Activated CD8-positive, alpha-beta memory T cell treated with anti-CD3 and anti-CD28 coated beads, Interleukin-2, amount 50 U/mL, for 4 hours (primary cell): ENCODE measurements at places on chromosomes 5 and 9.

DNA sequence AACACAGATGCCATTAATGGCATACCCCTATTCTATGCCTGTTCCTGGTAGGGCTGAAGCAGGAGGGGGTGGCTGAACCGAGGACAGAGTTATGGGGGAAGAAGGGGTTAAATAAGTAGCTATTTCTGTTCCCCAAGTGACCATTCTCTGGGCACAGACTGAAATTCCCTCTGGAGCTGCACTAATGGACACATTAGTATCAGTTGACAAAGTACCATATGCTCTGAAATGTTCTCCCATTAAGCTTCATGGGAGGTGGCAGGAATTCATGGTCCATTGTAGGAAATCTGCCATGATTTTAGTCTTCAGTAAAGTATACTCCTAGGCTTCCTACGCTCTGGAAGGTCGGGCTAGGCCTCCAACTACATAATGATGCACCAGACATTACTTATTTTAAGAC, 10.5 kb upstream of the FRMPD1 start:
- no peak for DNase-seq

GRCh38 chr9:123478160-123478559, 122.2 kb downstream of the CRB2 start:
- no peak for DNase-seq

DNA sequence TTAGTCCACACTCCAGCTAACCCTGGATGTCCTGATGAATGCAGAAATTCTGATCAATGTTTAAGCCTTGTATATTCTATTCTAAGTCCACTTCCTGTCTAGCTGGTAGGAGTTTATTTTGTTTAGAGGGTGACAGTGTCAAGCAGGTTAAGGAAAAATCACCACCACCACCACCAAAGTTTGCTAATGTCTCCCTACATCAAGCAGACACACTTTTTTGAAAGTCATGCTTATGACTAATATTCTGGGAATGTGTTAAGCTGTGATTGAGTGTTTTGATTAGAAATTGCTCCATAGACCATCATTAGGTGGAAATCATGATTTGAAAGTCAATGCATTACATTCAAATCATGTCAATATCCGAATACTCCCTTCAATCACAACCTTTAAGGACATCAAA, 1530.1 kb downstream of the MAT2B start:
- no peak for DNase-seq

- DNase-seq, result no peak
Observed at GRCh38 chr5:179766021-179766725, 27.6 kb upstream of the LTC4S start.

GRCh38 chr5:89572696-89573095, 689.7 kb upstream of the MEF2C start:
- no peak for DNase-seq

GRCh38 chr9:93931905-93932304, 23.2 kb downstream of the BARX1 start:
- DNase-seq, result no peak

- DNase-seq, result no peak
Observed at GRCh38 chr5:158177146-158177545, 318.2 kb upstream of the CLINT1 start.

- no peak for DNase-seq
Observed at GRCh38 chr9:91004992-91005391, 203.4 kb downstream of the SYK start.

- no peak for DNase-seq
Observed at GRCh38 chr5:81161012-81161601, 72.0 kb upstream of the CKMT2 start.

DNA sequence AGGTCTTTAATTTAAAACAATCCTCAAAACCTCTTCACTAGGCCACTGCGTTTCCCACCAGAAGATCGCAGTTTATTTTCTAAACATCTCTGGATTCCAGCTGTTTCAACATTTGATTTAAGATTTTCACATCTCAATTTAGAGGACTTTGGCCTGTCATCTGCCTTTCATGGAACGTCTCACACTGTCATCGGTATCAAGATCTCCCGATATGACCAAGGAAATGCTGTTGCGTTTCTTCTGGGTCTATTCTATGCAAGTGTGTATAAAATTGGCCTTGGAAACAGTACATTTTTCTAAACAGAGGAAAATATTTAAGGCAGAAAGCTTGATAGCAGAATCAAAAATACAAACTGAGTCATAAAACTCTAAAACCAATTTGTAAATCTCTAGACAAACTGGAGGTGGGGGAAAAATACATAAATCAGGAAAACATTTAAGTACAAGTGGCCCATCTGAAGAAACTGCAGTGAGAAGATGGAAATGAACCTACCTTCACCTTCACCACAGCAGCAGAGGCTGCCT, 53.6 kb upstream of the SIMC1 start:
- no peak for DNase-seq

- no peak for DNase-seq
Observed at GRCh38 chr5:8650186-8650585, 781.2 kb downstream of the MTRR start.

- peak; percentile 46 for DNase-seq
Observed at GRCh38 chr9:84261070-84261746, 79.3 kb downstream of the SLC28A3 start.

- no peak for DNase-seq
Observed at GRCh38 chr5:172758077-172758833, 12.7 kb downstream of the DUSP1 start.

- no peak for DNase-seq
Observed at GRCh38 chr9:2086971-2087370, 71.8 kb downstream of the SMARCA2 start.
